Spleen (tissue), 13 donors: ENCODE measurements at places on chromosomes 13 and 19. TPM values are rescaled to one million over a fixed set of nuclear protein-coding genes. Genes with fewer than 3 reads are reported as not detected.

PSG2 gene
- total RNA-seq, result not detected

PABPC3 gene
- 0.26 TPM for total RNA-seq

ATP11A gene
- total RNA-seq, result 57.3 TPM

LILRB1 gene
- total RNA-seq, result 66.2 TPM

RNF126 gene
- 49.2 TPM for total RNA-seq

CC2D1A gene
- total RNA-seq, result 36.0 TPM

KCNN1 gene
- not detected for total RNA-seq

ATCAY gene
- total RNA-seq, result not detected

MYO16 gene
- total RNA-seq, result 0.51 TPM

CD70 gene
- total RNA-seq, result 0.69 TPM

ANKRD24 gene
- 1.5 TPM for total RNA-seq

STOML3 gene
- total RNA-seq, result not detected

THOP1 gene
- 31.3 TPM for total RNA-seq

AXL gene
- total RNA-seq, result 48.7 TPM

UNC13A gene
- 3.5 TPM for total RNA-seq

SLC10A2 gene
- not detected for total RNA-seq

LMTK3 gene
- total RNA-seq, result 0.69 TPM
